ENCODE measurements at places on chromosomes 12 and 14.

- DNase-seq: no peak
Observed at GRCh38 chr12:28088566-28089272, 101.5 kb upstream of the CCDC91 start.

GRCh38 chr14:33279865-33280264 is 341.2 kb downstream of the NPAS3 start:
- no peak for DNase-seq

DNA sequence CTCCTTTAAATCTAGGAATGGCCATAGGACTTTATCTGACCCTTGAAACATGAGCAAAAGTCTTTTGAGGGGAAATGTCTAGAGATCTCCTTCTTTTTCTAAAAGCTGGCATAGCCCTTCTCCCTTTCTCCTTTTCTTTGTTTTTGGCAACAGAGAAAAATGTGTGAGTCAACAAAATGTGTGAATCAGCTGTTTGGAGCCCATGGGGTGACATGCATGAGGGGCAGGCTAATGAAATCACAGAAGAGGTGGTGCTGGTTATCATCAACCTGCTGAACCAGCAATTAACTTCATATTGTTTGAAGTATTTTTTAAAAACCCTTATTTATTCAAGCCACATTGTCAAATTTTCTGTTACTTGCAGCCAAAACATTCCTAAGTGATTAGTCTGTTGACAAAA is 132.3 kb downstream of the CCDC59 start:
- DNase-seq: no peak

GRCh38 chr14:75847584-75847983 is 134.2 kb downstream of the TGFB3 start:
- no peak for DNase-seq

DNA sequence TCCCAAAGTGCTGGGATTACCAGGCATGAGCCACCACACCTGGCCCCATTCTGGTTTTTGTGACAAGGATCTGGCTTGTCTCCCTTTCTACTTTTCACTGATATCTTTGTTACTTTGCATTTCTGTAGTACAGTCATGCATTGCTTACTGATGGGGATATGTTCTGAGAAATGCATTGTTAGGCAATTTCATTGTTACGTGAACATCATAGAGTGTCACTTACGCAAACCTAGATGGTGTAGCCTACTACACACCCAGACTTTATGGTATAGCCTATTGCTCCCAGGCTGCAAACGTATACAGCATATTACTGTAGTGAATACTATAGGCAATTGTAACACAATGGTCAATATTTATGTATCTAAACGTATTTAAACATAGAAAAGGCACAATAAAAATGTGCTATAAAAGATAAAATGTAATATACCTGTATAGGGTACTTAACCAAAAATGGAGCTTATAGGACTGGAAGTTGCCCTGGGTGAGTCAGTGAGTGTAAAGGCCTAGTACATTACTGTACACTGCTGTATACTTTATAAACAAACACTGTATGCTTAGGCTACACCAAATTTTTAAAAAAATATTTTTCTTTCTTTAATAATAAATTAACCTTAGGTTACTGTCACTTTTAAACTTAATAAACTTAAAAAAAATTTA is 16.0 kb downstream of the MRPL42 start:
- DNase-seq: no peak

- DNase-seq: peak; percentile 39
Observed at GRCh38 chr12:56590237-56590830, 39.8 kb downstream of the BAZ2A start.

- DNase-seq: peak; percentile 36
Observed at GRCh38 chr12:51887476-51888315, at the start of gene ANKRD33. Gene ANKRD33 (plus strand): TSS chr12:51888103. CDS start chr12:51888187, 84 bp downstream.

DNA sequence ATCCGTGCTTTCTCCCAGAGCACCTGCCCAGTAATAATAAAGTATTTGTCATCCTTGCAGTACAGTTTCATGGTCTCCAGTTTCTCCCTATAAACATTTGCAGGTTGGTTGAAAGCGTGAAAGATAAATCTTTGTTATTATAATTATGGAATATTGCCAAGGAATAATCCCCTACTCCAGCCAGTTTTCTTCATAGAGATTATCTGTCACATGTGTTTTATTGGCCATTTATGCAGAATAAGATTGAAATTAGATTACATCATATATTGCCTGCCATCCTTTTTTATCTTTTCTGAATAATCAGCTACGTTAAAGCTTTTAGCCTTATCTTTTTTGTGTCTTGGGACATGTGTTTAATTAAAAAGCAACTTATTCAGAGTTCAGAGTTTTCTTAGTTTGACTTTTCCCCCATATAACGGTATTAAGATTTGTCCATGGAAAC is 168.0 kb downstream of the KICS2 start:
- DNase-seq: no peak

GRCh38 chr12:88684610-88685009 is 104.3 kb upstream of the KITLG start:
- DNase-seq: no peak

DNA sequence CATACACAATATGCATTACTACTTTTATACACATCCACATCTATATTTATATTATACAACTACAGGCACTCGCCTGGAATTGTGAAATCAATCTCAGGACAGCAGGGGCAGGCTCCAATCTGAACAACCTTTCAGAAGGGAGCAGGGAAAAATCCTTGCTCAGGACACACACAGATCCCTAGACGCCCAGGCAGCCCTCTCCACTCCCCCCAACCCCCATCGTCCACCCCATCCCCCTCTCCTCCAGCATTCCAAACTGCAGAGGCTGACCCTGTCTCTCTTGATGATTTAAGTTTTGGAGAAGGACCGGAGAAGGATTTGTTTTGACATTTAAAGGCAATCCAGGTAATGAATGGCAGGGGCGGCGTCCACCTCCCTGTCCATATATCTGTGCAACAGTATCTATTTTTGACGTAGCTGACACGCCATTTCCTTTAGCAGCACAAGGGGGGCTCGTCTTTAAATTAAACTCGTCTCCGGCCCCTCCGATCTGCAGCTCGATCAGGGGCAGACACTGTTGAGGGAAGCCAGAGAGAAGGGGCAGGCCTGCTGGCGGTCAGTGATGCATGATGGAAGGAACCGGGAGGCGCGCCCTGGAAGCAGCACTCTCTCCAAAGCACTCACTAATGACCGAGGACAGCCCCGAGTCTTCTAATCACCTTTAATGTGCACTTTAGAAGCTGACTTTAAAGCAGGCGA is 95.0 kb upstream of the TBX5 start:
- DNase-seq: no peak

- DNase-seq: peak; percentile 49
Observed at GRCh38 chr14:54730156-54730961, 163.4 kb downstream of the SAMD4A start.

GRCh38 chr12:101619026-101619786 is 24.4 kb downstream of the MYBPC1 start:
- no peak for DNase-seq

- DNase-seq: no peak
Observed at GRCh38 chr12:1801303-1801975, 18.9 kb upstream of the LRTM2 start.

DNA sequence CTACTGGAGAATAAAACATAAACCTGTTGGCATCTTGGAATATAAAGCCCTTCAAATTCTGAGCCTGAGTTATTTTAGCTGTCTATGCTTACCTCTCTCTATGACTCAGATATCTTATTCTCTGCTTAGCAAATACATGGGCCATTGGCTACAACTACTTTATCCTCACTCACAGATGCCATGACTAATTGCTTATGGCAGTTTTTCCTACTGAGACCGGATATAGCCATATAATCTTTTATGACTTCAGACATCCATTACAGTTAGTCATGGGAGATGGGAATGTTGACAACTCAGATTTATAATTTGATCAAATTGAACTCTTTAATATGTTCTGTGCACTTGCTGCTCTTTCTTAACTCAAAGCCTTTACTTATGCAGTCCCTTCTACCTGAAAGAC is 502.4 kb upstream of the ATP2B1 start:
- no peak for DNase-seq

DNA sequence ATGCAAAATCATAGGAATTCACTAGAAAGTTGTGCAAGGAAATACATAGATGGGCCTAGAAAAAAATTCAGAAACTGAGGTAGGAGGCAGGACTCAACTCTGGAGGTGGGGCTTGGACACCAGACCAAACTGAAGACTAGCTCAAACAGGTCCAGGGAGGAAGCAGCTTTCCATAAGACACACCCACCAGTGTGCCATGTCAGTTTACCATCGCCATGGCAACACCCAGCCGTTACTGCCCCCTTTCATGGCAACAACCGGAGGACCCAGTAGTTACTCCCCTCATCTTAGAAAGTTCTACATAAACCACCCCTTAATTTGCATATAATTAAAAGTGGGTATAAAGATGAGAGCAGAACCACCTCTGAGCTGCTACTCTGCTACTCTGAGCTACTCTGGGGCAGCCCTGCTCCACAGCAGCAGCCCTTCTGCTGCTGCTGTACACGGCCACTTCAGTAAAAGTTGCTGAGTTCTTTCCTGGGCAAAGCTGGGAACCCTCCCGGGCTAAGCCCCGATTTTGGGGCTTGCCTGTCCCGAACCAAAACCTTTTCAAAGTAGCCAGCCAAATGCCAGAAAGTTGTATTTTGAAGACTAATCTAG is 30.8 kb upstream of the NINJ2 start:
- no peak for DNase-seq

GRCh38 chr12:83016991-83017390 is 330.3 kb downstream of the TMTC2 start:
- no peak for DNase-seq

DNA sequence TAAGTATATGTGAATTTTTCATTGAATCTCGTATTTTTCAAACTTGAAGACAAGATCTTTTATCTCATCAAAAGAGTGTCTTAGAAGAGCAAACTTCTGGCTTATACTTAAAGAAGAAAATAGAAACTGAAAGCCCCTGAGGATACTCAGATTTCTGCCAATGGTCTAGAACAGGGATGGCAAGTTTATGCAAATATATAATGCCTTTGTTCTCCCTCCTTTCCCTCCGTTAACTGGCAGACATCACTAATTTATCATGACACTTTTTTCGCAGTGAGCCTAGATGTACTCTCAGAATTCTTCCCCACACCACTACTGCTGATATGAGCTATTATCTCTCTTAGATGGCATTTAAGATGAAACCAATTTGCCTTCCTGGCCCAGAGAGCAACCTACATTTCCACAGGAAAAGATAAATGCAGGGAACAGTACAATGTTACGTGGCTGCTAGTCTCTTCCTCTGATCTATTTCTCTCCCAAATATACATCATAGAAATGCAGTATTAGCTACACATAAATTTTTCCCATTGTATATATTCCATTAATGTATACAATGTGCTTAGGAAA is 40.0 kb upstream of the DAAM1 start:
- DNase-seq: no peak

DNA sequence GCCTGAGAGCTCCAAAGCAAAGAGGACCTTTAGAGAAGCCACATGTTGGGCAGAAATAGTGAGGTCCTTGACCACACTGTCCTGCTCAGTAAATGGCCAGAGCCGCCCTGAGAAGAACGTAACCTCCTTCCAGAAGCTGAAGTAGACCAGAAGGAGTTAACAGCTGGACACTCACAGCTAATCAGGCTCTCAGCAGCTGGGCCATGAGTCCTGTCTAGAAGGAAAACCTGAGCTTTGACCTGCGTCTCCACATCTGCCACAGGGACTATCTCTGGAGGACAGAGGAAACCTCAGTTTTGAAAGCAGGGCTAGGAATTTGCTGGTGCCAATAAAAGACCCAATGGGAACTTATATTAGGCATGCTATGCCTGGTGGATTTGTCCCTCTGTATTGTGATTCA is 12.3 kb upstream of the DHRS4 start:
- DNase-seq: no peak

GRCh38 chr14:48568688-48569087 is 893.3 kb upstream of the MDGA2 start:
- DNase-seq: no peak

GRCh38 chr12:50533203-50533584 is 28.4 kb downstream of the DIP2B start:
- no peak for DNase-seq

- DNase-seq: peak; percentile 73
Observed at GRCh38 chr14:94132285-94132887, 3.0 kb upstream of the IFI27L2 start.

DNA sequence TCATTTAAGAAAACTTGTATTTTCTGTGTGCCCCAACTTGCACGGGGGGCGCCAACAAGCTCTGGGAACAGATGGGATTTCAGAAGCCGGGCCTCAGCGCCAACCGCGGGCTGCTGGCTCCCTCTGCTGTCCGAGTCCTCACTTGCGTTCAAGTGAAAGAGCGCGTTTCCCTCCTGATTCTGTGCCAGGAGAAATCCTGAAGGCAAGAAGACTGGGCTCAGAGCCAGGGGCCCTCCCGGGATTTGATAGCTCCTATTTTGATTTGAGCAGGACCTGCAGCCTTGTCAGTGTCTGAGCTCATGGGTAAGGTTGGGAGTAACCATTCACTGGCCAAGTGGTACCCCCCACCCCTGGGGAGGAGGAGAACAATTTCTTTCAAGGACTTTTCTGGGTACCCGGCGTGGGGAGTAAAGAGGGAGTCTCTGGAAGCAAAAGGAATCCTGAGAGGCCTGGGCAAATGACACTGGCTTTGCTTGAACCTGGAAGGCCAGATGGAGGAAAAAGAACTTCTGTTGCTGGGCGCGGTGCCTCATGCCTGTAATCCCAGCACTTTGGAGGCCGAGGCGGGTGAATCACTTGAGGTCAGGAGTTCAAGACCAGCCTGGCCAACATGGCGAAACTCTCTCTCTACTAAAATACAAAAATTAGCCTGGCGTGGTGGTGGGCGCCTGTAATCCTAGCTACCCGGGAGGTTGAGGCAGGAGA is 179.0 kb upstream of the RGS6 start:
- DNase-seq: peak; percentile 79

GRCh38 chr14:74980398-74980730 is 22.4 kb upstream of the EIF2B2 start:
- DNase-seq: no peak

- no peak for DNase-seq
Observed at GRCh38 chr14:76271041-76271755, 104.7 kb upstream of the ESRRB start.

DNA sequence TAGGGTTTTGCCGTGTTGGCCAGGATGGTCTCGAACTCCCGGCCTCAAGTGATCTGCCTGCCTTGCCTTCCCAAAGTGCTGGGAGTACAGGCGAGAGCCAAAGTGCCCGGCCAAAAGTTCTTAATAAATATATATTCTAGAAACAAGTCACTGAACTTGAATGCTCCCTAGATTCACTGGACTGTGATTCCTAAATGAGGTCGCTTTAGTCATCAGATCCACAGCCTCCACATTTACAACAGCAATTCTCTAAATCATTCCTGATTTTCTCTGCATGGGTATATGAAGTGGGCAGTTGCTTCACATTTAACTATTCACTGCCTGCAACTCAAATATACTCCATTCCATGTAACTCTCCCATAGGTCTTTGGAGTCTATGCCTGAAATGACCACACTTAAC is 813.0 kb downstream of the GALC start:
- DNase-seq: no peak

GRCh38 chr12:23049180-23049579 is 424.2 kb downstream of the ETNK1 start:
- no peak for DNase-seq

- no peak for DNase-seq
Observed at GRCh38 chr14:89842837-89843236, 111.7 kb downstream of the EFCAB11 start.

All from activated CD4-positive, alpha-beta T cell treated with anti-CD3 and anti-CD28 coated beads for 48 hours (primary cell).